Stimulated activated CD8-positive, alpha-beta memory T cell treated with anti-CD3 and anti-CD28 coated beads, Interleukin-4, amount 100 ng/mL, for 48 hours (primary cell): ENCODE measurements at places on chromosomes 5 and 9.

- DNase-seq, result no peak
These were observed 35.9 kb upstream of the GRPEL2 start for GRCh38 chr5:149309354-149309753.

DNA sequence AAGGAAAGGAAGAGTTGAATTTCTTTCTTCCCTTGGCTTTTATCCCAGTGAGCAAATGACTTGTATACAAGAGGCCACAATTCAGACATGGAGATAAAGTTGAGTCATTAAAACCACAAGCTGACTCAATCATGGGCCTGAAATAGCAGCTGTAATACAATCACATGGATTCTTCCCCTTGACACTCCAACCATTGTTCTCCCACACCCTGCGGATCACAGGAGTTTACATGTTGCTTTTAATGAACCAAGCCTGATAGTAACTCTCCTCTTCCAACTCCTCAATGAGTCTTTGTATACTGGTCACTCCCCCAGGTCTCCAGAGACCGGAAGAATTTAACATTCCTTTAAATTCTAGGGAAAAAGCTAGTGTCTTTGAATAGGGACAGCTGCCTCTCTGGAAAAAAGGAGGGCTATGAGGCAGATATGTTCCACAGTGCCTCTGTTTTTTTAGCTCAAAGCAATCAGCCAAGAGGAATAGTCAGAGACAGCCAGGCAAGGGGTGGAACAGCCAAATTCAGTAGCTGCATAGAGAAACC, 32.4 kb downstream of the PCDHGC5 start:
- no peak for DNase-seq

DNA sequence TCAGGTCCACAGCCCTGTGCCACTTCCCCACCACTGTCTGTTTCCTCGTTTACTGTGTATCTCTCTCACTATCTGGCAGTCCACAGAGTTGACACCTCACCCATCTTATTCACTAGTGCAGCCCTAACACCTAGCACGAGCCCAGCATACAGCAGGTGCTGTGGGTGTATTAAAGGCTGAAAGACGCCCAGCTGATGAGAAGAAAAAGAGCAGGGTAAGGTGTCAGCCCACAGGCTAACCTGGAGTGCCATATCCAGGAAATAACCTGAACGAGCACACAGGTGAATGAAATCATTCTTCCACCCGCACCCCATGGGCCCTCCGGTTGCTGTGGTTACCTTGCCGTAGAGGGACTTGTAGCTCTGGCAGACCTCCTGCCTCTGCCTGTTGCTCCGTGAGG, 18.6 kb downstream of the ANXA6 start:
- DNase-seq, result no peak

DNA sequence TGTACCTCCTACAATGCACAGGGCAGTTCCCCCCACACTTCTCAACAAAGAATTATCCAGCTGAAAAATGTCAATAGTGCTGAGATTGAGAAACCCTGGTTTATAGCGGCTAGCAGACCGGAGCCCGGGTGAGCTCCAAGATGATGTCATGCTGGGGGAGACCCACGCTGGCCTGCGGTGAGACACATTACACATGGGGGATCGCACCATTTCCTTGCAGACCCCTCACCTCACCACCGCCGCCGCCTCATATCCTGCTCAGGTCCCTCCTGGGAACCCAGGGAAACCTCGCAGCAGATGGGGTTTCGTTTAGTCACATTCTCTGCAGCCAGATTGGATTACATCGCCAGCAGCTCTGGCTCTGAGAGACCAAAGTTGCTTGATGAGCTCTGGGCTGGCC, 14.7 kb upstream of the TNC start:
- DNase-seq, result no peak

GRCh38 chr9:4359016-4359415, 59.1 kb upstream of the GLIS3 start:
- no peak for DNase-seq

DNA sequence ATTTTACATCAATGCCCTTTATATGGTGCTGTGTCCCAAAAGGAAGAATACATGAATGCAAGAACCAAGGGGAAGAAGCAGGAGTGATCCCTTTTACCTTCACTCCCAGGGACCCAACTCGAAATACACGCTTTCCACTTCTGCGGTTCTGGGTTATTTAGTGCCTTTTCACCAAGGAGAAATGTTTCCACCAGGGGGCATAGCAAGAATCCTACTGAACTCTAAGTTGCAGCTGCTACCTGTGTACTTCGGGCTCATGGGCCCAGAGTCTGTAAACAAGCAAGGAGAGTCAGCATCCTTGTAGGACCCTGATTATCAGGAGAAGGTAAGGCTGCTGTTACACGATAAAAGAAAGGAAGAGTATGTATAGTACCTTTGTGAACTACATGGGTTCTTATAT, 45.7 kb downstream of the DPYSL3 start:
- no peak for DNase-seq

DNA sequence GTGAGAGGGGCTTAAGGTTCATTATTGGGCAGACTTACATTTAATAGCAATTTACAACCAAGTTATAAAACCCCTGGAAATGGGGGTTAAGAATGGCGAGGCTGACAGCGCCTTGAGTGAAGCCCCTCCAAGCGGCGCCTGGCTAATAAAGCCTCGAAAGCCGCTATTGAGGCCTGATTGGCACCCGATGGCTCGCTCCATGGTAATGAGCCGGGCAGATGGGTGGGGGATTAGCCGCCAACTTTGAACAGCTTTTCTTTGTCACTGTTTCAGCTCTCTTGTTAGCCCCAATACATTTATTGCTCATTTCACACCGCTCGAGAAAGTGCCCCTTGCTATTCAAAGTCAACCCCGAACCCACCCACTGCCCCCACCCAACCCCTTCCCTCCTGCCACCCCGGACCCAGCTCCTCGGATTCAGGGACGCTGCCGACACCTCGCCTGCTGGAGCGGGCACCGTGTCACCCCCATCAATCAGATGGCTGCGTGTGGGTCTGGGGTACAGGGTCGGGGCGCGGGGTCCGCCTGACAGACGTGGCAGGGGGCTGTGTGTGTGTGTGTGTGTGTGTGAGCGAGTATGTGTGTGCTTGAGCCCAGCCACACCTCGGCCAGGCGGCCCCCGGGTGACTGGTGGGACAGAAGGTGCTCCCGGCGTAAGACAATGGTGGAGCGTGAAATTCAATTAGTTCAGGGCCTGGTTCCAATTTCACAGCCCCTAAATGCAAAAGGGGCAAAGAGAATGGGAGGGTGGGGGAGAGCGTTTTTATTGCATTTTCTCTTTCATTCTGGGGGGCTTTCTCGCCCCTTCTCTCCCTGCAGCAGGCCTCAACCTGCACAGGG, 34.2 kb downstream of the ASS1 start:
- DNase-seq, result no peak

GRCh38 chr5:157323107-157323706, 57.3 kb downstream of the CYFIP2 start:
- DNase-seq, result peak; percentile 45

- no peak for DNase-seq
These were observed 127.0 kb downstream of the RPS23 start for GRCh38 chr5:82151204-82151603.

GRCh38 chr9:77384406-77384805, 207.1 kb downstream of the VPS13A start:
- DNase-seq, result no peak

DNA sequence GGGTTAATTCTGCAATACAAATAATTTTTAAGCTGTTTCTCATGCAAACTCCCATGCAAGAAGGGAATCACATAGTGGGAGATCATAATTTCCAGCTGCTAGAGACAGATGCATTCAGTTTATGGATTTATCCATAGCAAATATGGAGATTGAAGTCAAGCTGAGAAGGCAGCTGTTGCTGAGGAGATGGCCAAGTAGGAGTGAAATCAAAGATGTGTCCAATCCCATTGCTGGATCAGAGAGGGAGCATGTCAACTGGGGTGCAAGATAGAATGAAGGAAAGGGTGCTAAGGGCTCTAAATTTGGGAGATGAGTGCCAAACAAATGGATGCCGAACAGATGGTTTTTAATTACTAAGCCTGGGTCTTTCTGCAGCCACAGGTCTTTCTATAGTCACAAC, 504.5 kb downstream of the NFIB start:
- DNase-seq, result no peak

- DNase-seq, result no peak
These were observed 257.0 kb upstream of the PRR16 start for GRCh38 chr5:120207129-120207528.

- peak; percentile 75 for DNase-seq
These were observed 7.6 kb downstream of the PTCH1 start for GRCh38 chr9:95508968-95509850.
